ENCODE measurements at places on chromosomes 11 and 22. TPM values are rescaled to one million over a fixed set of nuclear protein-coding genes. Genes with fewer than 3 reads are reported as not detected.

PANX3 gene
- not detected for polyA plus RNA-seq

MPEG1 gene
- polyA plus RNA-seq: 3.6 TPM

AIFM3 gene
- 0.69 TPM for polyA plus RNA-seq

BIK gene
- 0.28 TPM for polyA plus RNA-seq

CLMP gene
- polyA plus RNA-seq: 1.9 TPM

MFRP gene
- polyA plus RNA-seq: 0.04 TPM

ACR gene
- polyA plus RNA-seq: 0.12 TPM

GRCh38 chr11:16610213-16610737 lies 128.2 kb upstream of the C11orf58 start:
- DNase-seq: peak; percentile 44

DNA sequence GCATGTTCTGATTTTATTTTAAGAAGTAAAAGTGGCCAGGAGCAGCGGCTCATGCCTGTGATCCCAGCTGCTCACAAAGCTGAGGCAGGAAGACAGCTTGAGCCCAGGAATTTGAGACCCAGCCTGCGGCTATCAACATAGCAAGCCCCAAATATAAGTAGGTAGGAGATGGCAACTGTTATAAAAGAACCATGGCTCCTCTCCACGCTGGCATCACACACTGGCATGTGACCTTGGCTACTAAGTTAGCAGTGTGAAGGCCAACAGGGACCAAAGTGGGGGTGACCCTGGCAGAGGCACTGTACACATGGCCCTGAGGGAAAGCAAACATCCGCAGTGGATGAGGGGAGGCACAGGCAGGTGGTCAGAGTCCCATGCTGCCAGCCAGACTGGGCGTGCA lies 33.0 kb downstream of the TPST2 start:
- peak; percentile 54 for DNase-seq

DNA sequence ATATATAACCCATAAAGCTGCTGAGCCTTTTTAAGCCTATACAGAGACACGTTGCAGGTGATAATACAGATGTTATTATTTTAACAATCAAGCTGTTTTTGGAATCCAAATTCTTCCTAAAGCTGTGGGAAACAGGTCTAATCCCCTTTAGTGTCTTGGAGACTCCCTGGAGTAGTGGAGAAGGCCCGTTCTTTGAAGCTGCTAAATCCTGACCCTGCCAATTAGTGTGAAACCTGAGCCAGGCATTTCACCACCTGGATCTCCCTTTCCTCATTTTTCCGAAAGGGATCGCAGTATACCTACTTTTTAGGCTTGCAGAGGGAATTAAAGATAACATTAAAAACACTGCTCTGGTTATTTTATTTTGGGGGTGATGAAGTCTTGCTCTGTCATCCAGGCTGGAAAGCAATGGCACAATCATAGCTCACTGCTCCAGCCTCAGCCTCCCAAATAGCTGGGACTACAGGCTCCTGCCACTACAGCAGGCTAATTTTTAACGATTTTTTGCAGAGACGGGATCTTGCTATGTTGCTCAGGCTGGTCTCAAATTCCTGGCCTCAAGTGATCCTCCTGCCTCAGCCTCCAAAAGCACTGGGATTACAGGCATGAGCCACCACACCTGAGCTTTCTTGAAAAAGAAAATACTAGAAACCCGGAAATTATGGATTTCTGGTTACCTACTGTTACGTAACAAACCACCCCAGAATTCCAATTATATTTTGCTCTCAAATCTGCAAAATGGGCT lies 1.7 kb upstream of the EIF4ENIF1 start:
- no peak for DNase-seq

DNA sequence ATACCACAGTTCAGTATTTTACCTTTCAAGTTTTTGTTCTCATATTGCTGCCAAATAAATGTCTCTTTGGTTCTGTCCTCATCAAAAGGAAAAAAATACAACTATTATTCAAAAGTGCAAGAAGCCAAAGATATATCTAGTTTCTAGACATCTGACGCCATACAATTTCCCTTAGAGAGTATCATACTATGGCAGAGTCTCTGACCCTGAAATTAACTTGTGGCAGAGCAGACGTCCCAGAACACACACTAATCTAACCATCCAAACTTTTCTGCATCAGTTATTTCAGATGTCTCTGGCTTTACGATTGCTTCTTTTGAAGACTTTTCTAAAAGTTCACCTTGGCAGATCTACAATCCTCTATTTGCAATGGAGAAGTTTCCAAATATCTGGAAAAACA lies 2.7 kb downstream of the OR51T1 start:
- no peak for DNase-seq

GRCh38 chr22:46491946-46492345 lies 45.5 kb downstream of the CELSR1 start:
- DNase-seq: no peak

- DNase-seq: no peak
Measured at GRCh38 chr11:92070026-92070889, 154.4 kb upstream of the FAT3 start.

DNA sequence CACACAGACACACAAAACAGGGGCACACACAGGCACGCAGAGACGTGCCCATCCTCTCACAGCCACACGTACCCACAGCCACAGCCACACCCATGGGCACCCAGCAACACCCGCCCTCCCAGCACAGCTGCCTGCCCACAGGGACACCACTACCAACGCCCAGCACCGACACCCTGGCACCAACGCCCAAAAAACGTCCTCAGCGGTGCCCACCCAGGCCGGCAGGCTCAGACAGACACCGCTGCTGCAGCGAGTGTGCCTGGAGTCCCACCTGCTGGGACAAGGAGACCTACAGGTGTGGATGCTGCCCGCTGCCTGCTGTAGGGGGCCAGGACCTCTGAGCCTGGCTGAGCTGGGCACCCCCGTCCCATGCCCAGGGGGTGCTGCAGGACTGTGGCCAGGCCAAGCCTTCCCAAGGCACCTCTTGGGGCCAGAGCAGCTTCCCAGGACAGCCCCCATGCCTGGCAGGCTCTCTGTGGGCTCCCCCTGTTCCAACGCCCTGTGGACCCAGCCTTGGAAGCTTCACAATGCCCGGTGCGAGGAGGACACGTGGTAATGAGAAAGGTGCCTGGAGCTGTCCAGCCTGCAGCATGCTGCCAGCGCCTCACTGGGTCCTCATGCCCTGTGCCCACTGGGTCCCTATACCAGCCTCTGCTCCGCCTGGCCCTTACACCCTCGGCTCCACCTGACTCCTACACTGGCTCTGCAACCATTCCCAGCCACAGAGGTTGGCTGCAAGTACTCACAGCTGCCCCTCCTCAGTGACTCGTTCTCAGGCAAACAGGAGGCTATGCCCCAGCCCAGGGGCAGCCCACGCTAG lies 45.8 kb upstream of the TH start:
- no peak for DNase-seq

DNA sequence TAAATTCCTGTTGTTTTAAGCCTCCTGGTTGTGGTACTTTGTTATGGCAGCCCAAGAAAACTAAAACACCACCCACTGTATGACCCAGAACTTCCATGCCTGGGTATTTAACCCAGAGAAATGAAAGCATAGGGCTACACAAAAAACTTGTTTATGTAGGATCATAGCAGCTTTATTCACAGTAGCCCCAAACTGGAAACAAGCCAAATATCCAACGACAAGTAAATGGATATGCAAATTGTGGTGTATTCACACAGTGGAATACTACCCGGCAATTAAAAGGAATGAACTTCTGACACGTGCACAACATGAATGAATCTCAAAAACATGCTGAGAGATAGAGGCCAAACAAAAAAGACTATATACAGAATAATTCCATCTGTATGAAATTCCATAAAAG lies 62.2 kb upstream of the NAV2 start:
- no peak for DNase-seq

DNA sequence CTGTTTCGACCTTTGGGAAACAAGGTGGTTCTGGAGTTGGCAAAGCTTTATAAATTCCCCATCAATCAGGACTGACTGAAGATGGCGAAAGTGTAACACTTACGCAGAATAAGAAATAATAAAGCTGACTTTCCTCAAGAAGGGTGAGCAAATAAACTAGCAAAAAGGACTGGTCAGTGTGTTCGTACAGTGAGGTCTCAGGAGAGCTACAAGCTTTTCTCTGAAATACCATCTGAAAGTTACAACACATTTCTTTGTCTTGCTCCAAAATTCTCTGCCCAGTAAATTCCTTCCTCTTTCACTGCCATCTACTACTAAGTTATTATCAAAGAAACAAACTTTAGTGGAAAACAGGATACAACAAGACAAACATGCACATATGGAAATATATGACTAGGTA lies 13.4 kb downstream of the PITPNB start:
- DNase-seq: no peak

- DNase-seq: no peak
Measured at GRCh38 chr11:25910086-25910485, 421.8 kb upstream of the ANO3 start.

Measured in heart left ventricle (tissue), 16 donors.